ENCODE measurements at places on chromosomes 3 and 15. TPM values are rescaled to one million over a fixed set of nuclear protein-coding genes. Genes with fewer than 3 reads are reported as not detected.

DNA sequence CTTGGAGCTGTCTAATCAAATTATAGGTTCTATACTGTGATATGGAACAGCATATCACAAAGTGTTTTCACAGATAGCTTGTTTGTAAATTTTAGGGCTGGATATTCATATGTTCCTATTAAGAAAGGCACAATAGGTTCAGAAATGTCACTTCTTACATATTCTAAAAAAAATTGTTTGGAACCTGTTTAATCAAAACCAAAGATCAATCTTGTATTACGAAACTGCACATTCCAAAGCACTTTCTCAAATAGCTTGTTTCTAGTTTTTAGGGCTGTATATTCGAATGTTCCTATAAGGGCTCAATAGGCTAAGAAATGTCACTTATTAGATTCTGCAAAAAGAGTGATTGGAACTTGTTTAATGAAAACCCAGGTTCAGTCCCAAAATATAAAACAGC, 67.4 kb upstream of the OSBPL11 start:
- no peak overlapping the region for H3K4me3 ChIP-seq
- no peak overlapping the region for H3K27ac ChIP-seq
- no peaks in the 10 kb centered on the region for H3K36me3 ChIP-seq
- no peak for DNase-seq
- no peaks in the 10 kb centered on the region for H3K27me3 ChIP-seq

GRCh38 chr15:59779110-59779509, 90.0 kb upstream of the BNIP2 start:
- no peak overlapping the region for H3K4me3 ChIP-seq
- no peaks in the 10 kb centered on the region for H3K4me1 ChIP-seq
- no peak for DNase-seq
- no peaks in the 10 kb centered on the region for H3K36me3 ChIP-seq

GRCh38 chr15:93716615-93717231, 514.6 kb upstream of the MCTP2 start:
- no peaks in the 10 kb centered on the region for H3K4me1 ChIP-seq
- no peak for DNase-seq
- no peak overlapping the region for H3K27ac ChIP-seq
- no peaks in the 10 kb centered on the region for H3K27me3 ChIP-seq
- no peaks in the 10 kb centered on the region for H3K36me3 ChIP-seq
- no peak overlapping the region for H3K4me3 ChIP-seq

- no peak overlapping the region for H3K27ac ChIP-seq
- no peaks in the 10 kb centered on the region for H3K27me3 ChIP-seq
- H3K4me1 ChIP-seq: peaks cover 44% of the 10 kb centered on the region
Observed at GRCh38 chr3:122993124-122993978, 34.2 kb downstream of the SEMA5B start.

DNA sequence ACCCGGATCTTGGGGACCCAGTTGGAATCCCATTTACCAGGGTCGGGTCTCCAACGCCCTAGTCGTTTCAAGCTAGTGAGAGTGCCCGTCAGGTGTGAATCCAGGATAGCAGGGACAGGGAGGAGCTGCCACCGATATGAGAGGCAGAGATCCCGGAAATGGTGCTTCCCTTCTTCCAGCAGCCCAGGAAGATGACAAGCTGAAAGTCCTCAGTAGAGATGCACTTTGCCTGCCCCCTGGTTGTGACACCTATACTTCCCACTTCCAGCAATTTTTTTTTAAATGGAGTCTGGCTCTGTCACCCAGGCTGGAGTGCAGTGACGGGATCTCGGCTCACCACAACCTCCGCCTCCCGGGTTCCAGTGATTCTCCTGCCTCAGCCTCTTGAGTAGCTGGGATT, 503.0 kb downstream of the NTRK3 start:
- no peaks in the 10 kb centered on the region for H3K4me1 ChIP-seq
- H3K4me3 ChIP-seq: no peak overlapping the region
- DNase-seq: no peak
- H3K27me3 ChIP-seq: no peaks in the 10 kb centered on the region
- H3K36me3 ChIP-seq: no peaks in the 10 kb centered on the region

DNA sequence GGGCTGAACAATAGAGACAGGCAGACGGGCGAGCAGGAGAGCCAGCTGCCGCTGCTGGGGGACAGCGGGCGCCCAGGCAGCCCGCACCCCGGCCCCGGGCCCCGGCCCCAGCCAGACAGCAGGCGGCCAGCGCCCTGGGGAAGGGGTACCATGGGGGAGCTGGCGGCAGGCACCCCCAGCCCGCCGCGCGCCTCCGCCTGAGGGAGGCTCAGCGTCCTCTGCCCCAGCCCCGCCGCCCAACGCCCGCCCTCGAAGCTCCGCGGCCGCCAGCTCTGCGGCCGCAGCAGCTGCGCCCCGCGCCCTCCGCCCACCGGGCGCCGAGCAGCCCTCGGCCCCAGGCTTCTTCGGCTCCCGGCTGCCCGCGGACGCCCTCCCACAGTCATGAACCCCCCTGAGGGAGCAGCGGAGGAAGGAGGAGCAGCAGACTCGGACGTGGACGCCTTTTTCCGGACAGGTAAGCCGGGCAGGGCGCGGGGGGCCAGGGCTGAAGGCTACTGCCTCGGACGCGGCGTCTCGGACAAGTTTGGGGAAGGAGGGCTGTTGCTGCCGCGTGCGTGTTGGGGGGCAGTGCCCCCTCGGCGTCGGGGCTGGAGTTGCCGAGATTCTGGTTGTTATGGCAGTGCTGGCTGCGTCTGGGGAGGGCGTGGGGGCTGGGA, 41.6 kb upstream of the ROPN1 start:
- peak within 1 kb of the TSS; percentile 92 for H3K27ac ChIP-seq
- peaks cover 22% of the 10 kb centered on the region for H3K4me1 ChIP-seq
- H3K4me3 ChIP-seq: peak within 1 kb of the TSS; percentile 60
- no peak for DNase-seq
- no peaks in the 10 kb centered on the region for H3K36me3 ChIP-seq
- H3K27me3 ChIP-seq: no peaks in the 10 kb centered on the region

The FMN1 gene
- 3.1 TPM for total RNA-seq

The PRSS50 gene
- 0.12 TPM for total RNA-seq

The C3orf85 gene
- total RNA-seq: not detected

Data from right atrium auricular region (tissue), 2 donors.